ENCODE measurements at places on chromosomes 2 and 18.
A peak's percentile ranks its signal among the peaks of the same experiment; 100 is the strongest.

DNA sequence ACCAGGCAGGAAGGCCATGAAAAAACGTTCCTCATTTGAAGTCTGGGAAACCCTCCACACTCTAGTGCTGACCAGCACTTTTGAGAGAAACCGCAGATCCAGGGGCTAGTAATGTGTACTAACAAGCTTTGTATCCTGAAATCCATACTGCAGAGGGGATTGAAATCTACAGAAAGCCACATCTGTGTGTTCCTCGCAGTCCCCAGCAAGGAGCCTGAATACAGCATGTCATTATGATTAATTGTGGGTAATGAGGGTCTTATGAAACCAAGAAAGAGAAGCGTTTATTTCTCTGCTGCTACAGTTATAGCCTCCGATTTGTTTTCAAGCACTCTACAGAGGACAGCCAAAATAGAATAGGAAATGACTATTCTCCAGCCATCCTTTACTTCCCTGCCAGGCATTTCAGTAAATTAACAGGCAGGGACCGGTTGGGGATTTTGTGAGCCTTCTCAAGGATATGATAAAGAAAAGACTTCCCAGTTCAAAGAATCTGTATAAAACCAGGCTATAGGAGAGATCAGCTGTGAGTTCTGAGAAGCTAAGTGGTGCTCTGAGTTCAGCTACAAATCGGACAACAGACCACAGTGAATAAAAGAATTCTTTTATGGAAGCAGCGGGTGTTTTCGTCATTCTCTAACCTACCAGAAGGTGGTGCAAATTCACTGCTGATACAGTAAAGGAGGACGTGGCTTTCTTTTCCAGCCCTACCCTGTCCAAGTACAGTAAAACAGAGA is 133.4 kb downstream of the INSIG2 start:
- DNase-seq = peak; percentile 62

GRCh38 chr18:75122334-75122958 is 86.5 kb downstream of the PTGR3 start:
- no peak for DNase-seq

GRCh38 chr18:31280502-31280901 is 37.5 kb upstream of the DSG1 start:
- no peak for DNase-seq

DNA sequence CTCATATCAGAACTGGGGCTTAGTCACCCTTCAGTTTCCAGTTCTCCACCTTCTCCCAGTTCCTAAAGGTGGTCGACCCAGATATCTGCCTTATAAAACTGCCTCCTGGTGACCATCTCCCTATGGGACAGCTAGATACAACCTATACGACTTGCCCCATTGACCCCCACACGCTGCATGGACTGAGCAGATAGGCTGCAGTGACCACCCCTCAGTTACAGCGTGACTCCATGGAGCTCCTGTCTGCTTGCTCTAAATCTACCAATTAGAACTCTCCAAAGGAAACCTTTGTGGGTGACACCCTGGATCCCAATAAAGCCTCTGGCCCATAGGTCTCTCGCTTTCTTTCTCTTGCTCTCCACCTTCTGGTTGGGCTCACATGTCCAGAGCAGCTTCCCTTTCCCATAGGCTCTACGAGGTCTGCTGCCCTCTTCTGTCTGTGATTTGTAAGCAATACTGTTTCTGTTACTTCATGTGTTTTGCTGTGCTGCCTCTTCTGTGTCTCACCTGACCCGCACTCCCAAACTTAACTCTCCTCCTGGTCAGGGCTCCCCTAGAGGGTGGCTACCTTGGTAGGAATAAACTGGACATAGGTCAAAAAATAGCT is 971.3 kb upstream of the FAM98A start:
- DNase-seq = no peak

DNA sequence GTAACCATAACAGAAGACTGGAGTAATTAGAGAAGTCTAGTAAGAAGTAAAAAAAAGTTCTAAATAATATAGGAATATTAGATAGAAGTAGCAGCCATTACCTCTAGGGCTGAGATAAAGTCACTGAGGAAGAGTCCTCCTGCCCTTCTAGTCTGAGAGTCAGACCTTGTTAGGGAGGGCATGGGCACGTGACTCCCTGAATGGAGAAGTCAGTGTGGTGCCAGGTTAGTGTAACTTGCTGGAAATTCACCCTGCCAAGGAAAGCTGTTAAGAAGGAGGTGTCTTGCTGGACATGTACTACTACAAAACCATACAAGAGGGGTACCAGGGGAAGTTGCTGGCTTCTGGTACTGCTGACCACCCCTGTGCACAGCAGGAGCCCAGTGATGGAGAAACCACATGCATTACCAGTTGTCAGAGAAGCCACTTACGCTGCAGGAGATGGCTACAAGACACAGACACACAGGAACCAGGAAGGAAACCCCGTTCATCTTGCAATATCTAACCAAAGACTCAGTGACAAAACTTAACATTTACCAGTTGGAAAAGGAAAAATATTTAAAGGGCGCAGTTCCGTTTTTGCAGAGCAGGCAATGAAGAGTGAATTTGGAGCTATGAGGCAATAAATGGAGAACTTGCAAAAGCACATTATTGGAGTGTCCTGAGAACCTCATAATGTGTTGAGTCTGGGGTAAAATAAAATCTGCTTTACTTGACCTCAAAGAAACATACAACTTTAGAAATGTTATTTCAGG is 77.2 kb upstream of the TLK1 start:
- DNase-seq = no peak

GRCh38 chr2:125168442-125168841 is 1143.4 kb downstream of the CNTNAP5 start:
- no peak for DNase-seq

GRCh38 chr2:197286805-197287595 is 23.6 kb downstream of the ANKRD44 start:
- DNase-seq = no peak

GRCh38 chr2:190720691-190721090 is 71.8 kb downstream of the NAB1 start:
- no peak for DNase-seq

- DNase-seq = no peak
These were observed 158.2 kb downstream of the L3MBTL4 start for GRCh38 chr18:6256521-6256920.

DNA sequence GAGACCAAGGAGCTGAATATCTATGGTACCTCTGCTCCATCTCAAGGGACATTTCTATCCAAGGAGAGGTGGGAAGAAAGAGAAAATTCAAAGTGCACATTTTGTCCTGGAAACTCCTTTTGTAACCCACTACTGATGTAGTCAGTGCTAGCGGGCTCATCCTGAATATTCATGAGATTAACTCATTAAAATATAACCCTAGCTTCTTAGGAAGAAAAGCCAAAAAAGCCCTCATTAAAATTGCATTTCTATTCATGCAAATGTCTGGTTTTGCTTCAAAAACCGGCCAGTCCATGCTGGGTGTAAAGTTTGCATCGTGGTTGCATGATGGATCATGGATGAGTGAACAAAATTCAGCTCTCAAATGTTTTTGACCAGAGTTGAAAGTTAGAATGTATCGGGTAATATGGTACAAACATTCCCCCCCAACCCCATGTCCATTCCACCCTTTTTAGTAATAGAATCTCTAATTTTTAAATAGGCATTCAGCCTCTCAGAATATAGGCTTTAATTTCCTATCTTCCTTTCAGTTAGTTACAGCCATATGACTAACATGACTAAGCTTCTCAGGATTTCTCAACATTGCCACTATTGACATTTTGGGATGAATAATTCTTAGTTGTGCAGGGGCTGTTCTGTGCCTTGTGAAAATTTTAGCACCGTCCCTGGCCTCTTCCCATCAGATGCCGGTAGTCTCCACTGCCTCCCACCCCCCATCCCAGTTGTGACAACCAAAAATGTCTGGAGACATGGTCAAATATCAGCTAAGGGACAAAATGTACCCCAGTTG is 104.2 kb upstream of the RND3 start:
- DNase-seq = no peak
